ENCODE measurements at places on chromosomes 2 and 18.

GRCh38 chr2:53913721-53914120, 54.0 kb upstream of the GPR75 start:
- no peak for DNase-seq

- DNase-seq, result no peak
Observed at GRCh38 chr2:181036848-181037603, 56.6 kb downstream of the UBE2E3 start.

DNA sequence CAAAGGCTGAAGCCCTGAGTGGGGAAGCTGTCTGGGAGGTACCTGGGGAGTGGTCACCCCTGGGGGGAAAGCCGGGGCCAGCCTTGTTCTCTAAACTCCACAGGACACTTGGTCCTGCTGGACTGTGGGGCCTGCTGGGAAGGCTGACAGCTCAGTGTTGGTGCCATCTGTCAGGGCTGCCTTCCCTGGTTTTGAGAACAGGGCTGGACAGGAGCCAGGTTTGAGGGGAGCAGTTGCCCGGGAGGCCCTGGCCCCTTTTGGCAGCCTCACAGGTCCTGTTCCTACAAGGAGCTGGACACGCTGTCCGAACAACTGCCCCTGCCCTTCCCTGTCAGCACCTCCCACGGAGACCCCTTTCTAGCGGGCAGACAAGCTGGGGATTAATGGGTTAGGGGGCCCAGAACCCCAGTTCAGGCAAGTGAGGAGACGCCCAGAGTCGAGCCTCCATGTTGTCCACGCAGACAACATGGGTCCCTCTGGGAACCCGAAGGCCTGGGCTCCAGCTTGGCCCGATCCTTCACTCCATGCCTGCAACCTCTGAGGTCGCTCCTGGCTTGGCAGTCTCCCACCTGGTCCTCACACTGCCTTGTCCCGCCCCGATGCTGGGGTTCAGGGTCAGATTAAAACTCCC, 40.8 kb downstream of the ATOH8 start:
- DNase-seq, result no peak

DNA sequence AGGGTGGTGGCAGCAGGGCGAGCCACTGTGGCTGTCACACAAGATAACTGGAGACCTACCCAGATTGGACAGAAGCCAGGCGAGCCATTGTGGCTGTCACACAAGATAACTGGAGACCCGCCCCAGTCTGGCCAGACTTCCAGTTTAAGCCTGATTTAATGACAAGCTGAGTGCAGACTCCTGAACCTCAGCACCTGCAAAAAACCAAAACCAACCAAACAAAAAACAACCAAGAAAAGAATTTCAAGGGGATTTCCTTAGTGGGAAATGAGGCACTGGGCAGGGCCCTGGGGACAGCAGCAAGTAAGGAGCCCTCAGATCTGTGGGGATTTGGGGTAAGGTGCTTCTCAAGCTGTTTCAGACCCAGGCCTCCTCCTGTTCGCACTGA, 95.2 kb upstream of the BOD1L2 start:
- DNase-seq, result no peak

- DNase-seq, result no peak
Observed at GRCh38 chr18:70332694-70333093, 43.8 kb downstream of the SOCS6 start.

DNA sequence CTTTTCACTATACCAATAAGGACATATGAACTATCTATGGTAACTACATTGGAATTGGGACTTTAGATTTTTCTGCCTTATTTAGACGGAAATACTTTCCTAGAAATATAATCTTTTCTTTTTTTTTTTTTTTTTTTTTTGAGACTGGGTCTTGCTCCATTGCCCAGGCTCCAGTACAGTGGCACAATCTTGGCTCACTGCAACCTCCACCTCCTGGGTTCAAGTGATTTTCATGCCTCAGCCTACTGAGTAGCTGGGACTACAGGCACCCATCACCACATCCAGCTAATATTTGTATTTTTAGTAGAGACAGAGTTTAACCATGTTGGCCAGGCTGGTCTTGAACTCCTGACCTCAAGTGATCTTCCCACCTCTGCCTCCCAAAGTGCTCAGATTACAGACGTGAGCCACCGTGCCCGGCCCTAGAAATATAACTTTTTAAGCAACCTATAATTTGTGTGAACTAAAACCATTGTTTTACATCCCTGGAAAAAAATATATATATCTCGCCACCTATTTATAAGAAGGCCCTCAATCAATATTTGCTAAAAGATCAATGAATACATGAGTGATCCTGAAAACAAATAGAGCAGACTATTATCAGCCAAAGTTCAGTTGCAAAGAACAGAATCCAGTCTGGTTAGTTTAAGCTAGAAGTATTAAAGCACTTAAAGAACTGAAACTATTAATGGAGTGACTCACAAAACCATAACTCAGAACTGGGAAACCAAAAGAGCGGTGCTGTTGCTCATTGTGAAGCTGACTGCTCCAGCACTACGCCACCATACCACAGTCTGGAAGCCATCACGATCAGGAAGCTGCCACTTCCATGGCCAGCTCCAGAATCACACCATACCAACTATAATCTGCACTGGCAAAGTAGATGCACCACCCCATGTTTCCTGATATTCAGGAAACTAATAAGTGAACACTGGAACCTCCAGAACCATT, 8.4 kb upstream of the HNRNPLL start:
- no peak for DNase-seq

- DNase-seq, result peak; percentile 25
Observed at GRCh38 chr2:6864923-6865345, 773 bp downstream of the CMPK2 start.

DNA sequence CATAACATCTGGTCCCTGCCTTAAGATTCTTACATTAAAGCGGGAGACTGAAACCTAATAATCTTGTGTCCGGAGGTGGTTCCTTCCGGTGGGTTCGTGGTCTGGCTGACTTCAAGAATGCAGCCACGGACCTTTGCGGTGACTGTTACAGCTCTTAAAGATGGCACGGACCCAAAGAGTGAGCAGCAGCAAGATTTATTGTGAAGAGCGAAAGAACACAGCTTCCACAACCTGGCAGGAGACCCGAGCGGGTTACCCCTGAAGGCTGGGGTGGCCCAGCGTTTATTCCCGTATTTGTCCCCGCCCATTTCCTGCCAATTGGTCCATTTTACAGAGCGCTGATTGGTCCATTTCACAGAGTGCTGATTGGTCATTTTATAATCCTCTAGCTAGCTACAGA, 122.3 kb upstream of the SIX2 start:
- DNase-seq, result no peak

GRCh38 chr2:97935719-97936161, 60.0 kb downstream of the TMEM131 start:
- DNase-seq, result peak; percentile 46

- DNase-seq, result no peak
Observed at GRCh38 chr18:23776306-23776705, 87.1 kb downstream of the LAMA3 start.

DNA sequence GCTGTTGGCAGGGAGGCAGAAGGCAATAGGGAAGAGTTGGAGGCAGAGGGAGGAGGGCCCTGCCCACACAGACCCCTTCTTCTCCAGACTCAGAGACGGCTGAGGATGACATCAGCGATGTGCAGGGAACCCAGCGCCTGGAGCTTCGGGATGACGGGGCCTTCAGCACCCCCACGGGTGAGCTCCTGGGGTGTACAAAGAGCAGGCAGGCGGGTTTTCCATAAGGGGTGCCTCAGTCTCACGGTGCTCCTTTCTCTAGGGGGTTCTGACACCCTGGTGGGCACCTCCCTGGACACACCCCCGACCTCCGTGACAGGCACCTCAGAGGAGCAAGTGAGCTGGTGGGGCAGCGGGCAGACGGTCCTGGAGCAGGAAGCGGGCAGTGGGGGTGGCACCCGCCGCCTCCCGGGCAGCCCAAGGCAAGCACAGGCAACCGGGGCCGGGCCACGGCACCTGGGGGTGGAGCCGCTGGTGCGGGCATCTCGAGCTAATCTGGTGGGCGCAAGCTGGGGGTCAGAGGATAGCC, 10.0 kb downstream of the SPEG start:
- no peak for DNase-seq

- no peak for DNase-seq
Observed at GRCh38 chr2:229856413-229856812, 65.4 kb downstream of the TRIP12 start.

- no peak for DNase-seq
Observed at GRCh38 chr2:238151205-238151604, 7.6 kb upstream of the ERFE start.

GRCh38 chr2:57448816-57449215, 597.8 kb upstream of the VRK2 start:
- DNase-seq, result no peak

DNA sequence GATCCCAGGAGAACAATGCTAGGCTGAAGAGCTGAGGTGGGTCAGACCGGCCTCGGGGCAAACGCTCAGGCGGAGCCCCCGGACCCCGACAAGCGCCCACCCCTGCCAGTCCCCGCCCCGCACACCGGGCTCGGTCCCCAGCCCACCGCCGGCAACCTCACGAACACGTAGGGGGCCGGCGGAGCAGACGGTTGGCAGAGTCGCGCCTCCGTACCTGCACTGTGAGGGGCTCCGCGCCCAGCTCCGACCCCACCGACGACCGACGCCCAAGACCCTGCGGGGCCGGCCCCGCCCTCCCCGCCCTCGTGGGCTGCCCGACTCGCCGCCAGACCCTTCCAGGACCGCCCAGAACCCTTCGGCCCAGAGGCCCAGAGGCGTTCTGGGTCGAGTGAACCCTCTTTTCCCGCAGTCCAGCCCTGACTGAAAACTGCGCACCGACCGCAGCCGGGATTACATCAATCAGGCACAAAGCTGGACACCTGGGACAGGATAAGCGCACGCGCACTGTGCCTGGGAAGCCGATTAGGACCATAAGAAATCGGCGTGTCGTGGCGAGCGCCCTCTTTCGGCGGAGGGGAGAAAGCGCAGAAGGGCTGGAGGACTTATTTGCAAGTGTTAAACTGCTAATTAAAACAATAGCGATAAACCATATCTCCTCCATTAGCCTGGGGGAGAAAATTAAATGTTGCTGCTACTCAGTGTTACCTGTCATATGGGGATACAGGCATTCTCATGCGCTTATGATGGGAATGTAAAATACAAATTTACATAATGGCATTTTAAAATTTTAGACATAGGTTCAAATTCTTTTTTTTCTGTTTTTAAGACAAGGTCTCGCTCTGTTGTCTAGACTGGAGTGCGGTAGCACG, 11.7 kb upstream of the DCTN1 start:
- DNase-seq, result peak; percentile 96

- no peak for DNase-seq
Observed at GRCh38 chr18:55362303-55362702, 225.7 kb downstream of the TCF4 start.

DNA sequence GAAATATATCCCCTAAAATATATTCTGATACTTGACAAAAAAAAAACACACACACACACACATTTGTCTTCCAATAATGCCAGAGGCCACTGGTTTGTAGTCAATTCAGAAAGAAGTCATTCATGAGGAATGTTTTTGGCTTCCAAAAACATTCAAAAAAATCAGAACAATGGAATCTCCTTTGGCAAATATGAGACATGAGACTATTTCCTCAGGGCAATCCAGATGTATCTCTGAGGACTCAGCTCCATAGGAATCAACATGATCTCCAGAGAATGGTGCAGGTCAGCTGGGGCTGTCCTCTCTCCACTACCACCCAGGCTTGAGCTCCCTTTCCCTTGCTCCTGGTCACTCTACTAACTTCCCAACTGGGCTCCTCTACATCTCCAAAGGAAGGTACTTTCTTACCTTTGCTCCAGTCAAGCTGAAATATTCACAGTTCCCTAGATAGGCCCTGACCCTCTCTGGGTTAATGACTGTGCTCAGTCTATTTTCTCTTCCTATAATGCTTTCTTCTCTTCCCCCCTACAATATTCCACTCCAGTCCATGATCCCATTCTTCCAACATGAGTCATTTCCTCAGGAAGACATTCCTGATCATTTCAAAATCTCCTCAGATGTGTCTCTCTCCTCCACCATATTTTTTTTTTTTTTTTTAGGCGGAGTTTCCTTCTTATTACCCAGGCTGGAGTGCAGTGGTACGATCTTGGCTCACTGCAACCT, 145.3 kb downstream of the C1D start:
- DNase-seq, result no peak

- DNase-seq, result peak; percentile 46
Observed at GRCh38 chr18:57803103-57803969, at the start of gene ATP8B1. ATP8B1 (minus strand) TSS chr18:57803315; CDS start chr18:57731807, 71,508 bp downstream.

GRCh38 chr2:30871980-30872789, 64.9 kb upstream of the CAPN13 start:
- DNase-seq, result no peak

DNA sequence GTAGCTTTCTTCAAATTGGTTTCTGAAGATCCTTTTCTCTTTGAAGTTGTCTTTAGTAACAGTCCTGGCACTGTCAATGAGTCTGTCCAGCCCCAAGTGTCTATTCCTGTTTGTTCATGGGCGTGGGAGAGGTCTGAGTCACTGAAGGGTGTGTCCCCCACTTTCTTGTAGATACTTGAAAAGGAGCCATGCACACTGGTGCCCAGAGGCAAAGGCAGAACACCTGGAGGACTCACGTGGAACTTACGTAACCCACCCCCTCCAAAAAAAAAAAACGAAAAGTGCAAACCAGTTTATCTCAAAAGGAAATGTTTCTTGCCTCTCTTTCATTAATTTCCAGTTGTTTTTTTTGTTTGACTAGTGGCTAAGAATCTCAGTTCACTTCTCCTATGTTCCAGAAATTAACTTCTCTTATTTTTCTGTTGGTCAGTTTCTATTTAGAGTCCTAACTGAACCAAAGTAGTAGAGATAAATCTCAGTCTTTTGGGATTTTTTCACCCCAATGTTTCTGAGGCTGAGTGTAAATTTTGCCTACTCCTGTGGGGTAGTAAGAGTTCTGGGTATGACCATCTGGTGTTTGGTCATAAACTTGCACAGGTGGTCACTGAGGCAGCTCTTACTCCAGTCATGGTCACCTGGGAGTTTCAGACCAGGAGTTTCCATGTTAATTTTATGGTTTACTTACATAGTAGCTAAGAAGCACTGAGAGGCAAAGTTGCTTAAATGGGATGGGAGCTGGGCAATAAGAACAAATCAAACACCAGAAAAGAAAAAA, 54.9 kb downstream of the DSC3 start:
- DNase-seq, result no peak

GRCh38 chr2:131058214-131058843, 34.9 kb downstream of the FAM168B start:
- DNase-seq, result peak; percentile 67

DNA sequence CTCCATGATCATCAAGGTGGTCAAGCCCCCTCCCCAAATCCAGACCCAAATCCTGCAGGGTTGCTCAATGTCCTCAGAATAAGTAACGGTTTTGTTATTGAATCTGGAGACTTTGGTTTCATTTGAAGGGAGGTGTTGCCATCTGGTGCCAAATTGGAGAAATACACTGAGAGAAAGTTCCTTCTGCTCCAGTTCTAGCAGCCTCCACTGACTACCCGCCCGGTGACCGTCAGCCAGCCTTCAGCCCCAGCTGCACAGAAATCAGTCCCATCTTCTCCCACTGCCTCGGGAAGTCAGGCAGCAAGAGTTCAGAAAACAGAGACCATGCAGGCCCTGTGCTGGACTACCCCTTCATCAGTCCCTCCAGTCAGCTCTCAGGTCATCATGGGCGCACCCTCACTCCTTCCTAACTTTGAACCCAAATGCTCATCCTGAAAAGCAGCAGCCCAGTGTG, 38.7 kb downstream of the PKDCC start:
- peak; percentile 78 for DNase-seq
